Epithelial cell of esophagus (primary cell): ENCODE measurements at places on chromosomes 4 and X.
A peak's percentile ranks its signal among the peaks of the same experiment; 100 is the strongest.

DNA sequence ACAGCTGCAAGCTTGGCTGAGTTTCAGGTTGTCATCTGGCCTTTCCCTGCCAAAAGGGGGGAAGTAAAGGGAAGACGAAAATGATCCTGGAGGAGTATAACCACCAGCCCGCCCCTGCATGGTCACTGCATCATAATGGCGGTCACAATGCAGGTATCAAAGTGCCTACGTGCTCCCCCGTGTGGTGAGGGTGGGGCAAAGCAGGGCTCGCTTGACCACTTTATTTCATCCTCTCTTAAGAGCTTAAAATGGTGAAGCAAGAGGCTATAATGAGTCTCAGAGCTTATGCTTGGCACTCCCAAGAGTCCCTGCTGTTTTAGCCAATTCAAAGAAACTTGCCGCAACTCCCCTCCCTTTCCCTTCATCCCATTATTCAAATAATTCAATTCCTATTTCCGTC lies 105.6 kb downstream of the APOOL start:
- no peak for DNase-seq

DNA sequence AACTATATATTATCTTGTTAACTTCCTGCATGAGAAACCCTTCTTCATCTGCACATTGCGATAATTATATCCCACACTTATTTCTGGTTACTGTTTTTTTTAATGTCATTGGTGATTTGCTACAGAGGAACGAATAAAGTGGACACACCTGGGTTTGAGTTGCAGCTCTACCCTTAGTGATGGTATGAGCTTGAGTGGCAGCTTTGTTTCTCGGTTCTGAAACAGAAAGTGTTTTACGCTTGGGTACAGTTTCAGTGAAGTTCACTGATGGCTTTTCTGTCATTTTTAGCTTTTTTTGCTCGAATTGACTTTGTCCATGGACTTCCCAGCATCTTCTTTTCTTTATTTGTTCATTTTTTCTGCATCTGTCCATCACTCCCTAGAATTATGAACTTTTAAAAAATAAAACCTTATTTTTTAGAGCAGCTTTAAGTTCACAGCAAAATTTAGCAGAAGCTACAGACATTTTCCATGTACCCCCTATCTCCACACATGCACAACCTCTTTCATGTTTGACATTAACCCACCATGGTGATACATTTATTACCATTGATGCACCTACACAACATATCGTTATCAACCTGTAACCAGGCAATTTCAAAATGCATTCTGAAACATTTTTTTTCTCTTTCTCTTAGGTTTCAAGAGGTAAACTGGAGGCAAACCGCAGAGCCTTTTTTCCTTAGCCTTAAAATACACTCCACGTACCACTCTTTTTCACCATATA lies 1041.6 kb upstream of the PRKX start:
- no peak for DNase-seq

GRCh38 chr4:140720387-140721304 lies 35.5 kb downstream of the TBC1D9 start:
- DNase-seq = no peak

DNA sequence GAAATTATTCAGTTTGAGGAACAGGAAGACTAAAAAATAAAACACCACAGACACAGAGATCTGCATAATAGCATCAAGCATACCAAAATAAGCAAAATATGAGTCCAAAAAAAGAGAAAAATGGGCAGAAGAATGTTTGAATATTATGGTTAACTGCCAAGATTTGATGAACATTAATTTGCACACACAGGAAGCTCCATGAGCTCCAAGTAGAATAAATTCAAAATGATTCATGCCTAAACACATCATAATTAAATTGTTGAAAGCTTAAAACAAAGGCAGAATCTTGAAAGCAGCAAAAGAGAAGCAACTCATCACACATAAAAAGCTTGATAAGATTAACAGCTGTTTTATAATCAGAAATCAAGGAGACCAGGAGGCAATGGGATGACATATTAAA lies 156.6 kb upstream of the ARSJ start:
- DNase-seq = no peak

GRCh38 chr4:101393256-101393655 lies 45.9 kb upstream of the PPP3CA start:
- peak; percentile 72 for DNase-seq

- peak; percentile 83 for DNase-seq
Observed at GRCh38 chrX:48531358-48531959, 8.1 kb upstream of the TBC1D25 start.

- DNase-seq = no peak
Observed at GRCh38 chr4:136307765-136308164, 1224.5 kb downstream of the PCDH18 start.
